Stomach (tissue), 19 donors: ENCODE measurements at places on chromosomes 2 and 18.

DNA sequence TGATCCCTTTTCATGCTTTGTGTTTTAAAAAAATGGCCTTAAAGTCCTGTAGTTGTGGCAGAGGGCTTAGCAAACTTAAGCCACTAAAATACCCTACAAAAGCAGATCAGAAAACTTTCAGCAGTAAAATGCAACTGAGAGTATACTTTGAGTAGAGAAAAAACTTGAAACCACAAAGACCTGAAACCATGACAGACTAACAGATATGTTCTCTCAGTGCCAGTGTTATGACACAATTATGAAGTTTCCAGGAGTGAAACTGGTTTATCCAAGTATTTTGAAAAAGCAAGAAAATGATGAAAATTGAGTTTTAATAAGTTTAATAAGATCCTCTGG lies 74.5 kb downstream of the SPRED2 start:
- DNase-seq = no peak

DNA sequence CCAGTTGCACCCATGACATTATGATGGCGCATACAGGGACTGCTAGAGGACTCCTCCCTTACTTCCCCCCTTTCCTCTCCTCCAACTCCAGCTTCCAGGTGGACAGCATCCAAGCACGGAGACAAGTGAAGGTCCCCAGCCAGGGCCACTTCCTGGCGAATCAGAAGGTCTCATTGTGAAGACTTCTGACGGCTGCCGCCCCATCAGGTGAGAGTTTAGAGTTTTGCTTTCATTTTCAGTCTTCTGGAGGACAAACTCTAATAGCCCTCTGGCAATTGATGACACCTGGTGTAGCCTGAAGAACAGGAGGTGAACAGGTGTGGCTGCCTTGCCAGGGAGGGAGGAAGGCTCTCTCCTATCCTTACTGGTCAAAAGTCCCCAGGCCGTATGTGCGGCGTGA lies 77.3 kb upstream of the KCNH7 start:
- no peak for DNase-seq

GRCh38 chr2:40556739-40557138 lies 104.8 kb upstream of the SLC8A1 start:
- no peak for DNase-seq

GRCh38 chr2:101617188-101617587 lies 80.3 kb upstream of the MAP4K4 start:
- no peak for DNase-seq

GRCh38 chr2:5145801-5146200 lies 546.4 kb upstream of the SOX11 start:
- DNase-seq = no peak

DNA sequence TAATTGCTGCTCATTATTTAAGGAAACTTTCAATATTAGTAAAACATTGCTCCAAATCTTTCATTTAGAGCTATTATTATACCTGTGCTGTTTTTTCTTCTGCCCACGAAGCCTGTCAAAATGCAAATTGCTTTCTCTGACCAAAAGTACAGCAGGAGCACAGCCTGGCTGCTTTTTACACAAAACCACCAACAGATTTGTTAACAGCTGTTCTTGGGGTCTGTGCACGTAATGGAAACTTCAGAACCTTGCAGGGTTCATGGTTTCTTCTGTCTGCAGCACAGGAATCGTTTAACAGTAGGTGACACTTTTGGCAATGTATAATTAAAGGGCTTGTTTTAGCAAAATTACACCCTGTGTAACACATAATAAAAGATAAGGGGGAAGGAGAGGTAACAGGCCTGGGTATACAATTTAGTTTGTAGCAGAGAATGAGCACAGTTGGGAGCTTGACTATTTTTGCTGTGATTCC lies 447.3 kb downstream of the KCNJ3 start:
- no peak for DNase-seq

GRCh38 chr18:43916984-43917383 lies 639.7 kb upstream of the SYT4 start:
- DNase-seq = no peak

DNA sequence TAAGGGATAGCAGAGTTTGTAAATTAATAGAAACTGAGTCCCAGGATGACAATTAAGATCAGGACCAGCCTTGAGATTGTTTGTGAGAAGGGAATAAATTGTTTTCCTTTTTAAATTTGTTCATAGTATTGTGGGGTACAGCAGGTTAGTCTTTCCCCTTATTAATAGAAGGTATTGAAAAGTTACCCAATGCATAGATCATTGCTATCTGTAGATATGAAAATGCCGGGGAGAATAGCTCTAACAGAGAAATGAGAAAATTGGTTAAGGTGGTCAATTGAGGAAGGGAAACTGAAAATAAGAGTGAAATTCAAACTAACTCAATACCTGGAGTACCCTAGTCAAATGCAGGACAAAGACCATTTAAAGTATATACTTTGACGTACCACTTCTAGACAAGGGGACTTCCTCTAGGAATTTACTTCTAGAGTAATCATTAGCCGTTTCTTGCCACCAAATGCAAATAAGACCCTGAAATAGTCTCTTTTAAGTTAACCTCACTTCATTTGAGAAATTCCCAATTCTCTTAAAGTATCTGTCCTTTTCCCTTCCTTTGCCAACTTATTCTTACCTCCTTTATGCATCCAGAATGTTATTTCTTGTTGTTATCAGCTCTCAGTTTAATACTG lies 1224.4 kb upstream of the LRRTM1 start:
- DNase-seq = no peak

GRCh38 chr2:225526760-225527390 lies 127.4 kb downstream of the NYAP2 start:
- DNase-seq = no peak

- DNase-seq = no peak
These were observed 103.6 kb upstream of the BCL2L11 start for GRCh38 chr2:111017034-111017622.

- DNase-seq = no peak
These were observed 209.6 kb downstream of the STK39 start for GRCh38 chr2:168037778-168038177.

DNA sequence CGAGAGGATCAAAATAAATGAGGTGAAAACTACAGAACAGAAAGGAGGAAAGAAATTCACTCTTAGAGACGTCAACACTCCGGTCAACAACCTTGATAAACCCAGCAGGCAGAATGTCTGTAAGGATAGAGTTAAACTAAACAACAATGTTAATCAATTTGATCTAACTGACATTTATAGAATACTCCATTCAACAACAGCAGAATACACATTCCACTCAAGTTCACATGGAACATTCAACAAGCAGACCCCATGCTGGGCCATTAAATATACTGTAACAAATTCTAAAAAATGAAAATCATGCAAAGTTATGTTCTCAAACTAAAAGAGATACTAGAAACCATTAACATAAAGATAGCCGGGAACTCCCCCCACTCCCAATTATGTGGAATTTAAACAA lies 41.8 kb downstream of the FAM210A start:
- no peak for DNase-seq

DNA sequence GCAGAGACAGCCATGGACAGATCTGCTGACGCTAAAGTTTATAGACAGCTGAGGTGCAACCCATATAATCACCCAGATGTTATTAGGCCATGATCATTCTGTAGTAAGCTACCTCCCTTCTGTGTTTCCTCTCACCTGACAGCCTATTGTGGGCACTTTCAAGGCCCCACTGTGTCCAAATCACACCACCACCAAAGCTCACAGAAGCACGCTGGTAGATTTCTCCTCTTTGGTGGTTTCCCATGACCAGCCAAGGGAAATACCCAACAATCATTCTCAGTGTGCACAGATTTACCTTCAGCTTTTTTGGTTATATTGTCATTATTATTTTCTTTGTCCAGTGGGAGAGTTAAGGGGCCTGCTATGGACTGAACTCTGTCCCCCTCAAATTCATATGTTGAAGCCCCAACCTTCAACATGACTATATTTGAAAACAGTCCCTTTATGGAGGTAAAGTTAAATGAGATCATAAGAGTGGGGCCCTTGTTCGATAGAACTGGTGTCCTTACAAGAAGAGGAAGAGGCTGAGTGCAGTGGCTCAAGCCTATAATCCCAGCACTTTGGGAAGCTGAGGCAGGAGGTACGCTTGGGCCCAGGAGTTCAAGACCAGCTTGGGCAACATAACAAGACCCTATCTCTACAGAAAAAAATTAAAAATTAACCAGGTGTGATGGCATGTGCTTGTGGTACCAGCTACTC lies 74.0 kb upstream of the MSH6 start:
- DNase-seq = no peak

DNA sequence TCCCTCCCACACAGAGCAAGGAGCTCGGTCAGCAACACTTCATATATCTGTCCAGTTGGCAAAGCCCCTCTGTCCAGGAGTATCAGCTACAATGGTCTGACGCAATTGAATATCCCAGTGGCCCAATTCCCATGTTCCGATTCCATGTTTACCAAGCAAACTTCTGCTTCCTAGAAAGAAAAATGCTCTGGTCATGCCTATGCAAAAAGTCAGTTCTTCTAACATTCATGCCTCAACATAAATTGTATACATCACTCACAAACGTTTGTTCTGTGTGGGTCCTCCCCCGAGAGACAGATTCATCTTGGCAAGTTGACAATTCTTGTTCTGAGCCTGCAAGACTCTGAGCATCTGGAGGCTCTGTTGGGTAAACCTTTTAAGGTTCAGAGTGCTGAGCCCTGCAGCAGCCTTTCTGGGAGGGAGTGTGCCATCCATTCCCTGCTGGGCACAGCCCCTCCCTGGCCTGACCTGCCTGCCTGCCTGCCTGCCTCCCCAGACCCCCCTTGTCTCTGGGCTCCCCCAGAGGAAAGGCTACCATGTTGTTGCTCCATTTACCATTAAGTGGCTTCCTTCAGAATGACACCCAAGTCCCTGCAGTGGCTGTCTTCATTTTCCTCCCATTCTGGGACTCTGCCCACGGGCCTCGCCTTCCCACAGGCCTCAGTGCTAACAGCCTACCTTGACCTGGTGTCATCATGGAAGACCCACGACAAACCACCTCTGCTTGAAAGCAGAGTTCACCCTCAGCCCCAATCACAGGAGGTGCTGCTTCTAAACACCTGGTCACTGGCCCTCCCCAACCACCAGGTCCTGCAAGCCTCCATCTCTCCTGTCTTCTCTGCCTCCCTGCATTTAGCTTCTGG lies 37.6 kb upstream of the TAF1B start:
- DNase-seq = peak; percentile 51

GRCh38 chr18:26792661-26793060 lies 72.8 kb downstream of the AQP4 start:
- DNase-seq = no peak

- peak; percentile 48 for DNase-seq
These were observed 885.7 kb upstream of the KLHL29 start for GRCh38 chr2:22499082-22499839.

DNA sequence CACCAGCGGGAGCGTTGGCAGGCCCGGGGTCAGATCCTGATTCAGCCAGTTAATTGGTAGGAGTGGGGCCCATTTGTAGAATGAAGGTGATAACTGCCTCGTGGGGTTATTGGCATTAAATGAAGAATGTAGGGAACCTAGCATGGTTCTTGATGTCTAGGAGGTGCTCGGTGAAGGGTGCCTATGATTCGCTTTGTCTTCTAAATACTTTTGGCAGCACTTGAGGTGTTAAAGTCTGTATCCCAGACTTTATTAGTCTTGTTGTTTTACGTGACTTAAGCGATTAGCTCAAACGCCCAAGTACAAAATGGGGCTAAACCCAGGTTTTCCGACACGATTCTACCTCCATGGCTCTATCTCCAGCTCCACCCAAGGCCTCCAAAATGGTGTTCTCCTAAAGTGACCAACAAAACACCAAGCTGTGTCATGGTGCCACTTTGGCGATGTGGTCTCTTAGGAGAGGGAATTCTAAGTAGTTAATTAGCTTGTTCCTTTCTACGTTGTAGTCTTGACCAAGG lies 980 bp upstream of the PPP4R1 start:
- no peak for DNase-seq

DNA sequence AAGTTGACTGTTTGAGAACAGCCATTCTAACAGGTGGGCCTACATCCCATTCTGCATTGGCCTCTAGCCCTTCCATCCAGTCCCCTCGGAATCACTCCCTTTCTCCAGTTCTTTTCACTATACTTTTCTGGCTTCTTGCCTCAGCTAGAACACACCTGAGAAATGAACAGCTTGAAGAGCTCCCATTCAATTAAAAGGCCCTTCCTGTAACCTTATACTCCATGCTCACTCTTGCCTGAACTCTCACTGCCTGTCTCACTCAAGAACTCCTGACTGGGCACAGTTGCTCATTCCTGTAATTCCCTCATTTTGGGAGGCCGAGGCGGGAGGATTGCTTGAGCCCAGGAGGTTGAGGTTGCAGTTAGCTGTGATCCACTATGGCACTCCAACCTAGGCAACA lies 23.6 kb downstream of the CHRNA1 start:
- DNase-seq = no peak

DNA sequence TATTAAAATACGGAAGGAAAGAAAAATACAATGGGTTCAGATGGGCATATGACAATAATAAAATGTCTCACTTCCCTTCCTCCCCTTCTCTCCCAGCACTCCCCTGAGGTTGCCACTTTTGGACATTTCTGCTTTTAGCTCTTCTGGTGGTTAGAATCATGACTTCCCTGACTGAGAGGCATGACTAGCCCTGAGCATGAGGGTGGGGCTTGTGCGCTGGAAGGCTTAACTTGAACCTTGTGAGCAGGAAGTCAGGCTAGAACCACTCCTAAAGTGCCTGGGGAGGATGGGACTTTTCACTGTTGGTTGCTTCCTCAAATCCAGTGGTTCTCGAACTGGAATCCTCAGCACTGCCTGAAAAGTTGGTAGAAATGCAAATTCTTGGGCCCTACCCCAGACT lies 19.7 kb upstream of the ARHGAP25 start:
- peak; percentile 49 for DNase-seq

- no peak for DNase-seq
These were observed 60.5 kb upstream of the TFPI start for GRCh38 chr2:187614756-187615155.

DNA sequence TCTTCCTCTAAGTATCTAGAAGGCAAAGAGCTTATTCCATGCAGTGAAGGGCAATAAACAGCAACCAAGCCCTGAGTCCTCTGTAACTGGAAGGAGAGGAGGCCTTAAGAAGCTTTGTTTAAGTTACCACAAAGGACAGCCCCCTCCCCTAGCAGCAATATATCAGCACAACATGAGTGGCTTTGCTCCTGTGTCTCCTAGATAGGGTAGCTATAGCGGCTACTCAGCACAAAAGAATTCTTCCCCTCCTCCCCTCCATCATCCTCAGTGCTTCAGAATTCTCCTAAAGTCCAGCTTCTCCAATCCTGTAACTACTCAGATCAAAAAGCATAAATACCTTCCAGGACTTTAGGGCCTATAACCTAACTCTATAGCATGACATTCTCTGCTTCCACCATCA lies 16.5 kb downstream of the SUMO1 start:
- no peak for DNase-seq
